ENCODE measurements at places on chromosomes 7 and 10.

DNA sequence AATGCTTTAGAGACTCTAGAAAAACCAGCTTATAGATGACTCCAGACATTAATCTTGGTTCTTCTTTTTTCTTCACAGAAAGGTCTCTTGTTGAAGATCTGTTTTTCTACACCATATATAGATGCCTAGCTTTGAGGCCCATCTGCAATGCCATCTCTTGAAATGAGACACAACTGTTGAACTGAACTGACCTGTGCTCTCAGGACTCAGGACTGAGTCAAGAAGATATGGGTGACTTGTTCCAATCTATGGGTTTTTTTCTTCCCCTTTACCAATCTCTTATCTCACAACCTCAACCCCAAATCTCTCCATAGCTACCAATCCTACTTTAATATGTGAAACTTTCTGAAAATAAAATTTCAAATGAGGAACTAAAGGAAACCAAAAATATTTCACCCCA is 194.7 kb downstream of the SNX13 start:
- DNase-seq, result no peak

- no peak for DNase-seq
Measured at GRCh38 chr10:7707858-7708622, 4.9 kb downstream of the ITIH2 start.

DNA sequence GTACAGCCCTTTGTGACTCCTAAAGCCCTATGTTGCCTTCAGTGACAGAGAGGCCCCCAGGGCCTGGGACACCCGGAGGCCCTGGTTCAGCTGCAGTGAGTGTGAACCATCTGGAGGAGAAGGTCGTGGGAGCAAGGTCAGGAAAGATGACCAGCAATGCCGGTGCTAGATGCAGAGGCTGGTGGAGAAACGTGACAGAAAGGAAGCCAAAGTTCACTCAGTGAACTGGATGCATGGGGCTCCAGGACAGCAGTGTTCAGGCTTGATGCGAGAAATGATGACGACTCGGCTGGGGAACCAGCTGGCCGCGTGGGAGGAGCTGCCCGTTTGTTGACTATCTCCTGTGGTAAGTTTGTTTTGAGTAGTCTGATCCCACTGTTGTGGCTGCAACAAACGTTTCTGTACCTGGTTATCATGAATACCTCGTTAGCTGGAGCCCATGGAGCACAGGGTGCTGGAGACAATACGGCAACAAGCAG is 54.1 kb upstream of the MKRN1 start:
- no peak for DNase-seq

- DNase-seq, result no peak
Measured at GRCh38 chr10:112991888-112992491, 41.9 kb downstream of the TCF7L2 start.

DNA sequence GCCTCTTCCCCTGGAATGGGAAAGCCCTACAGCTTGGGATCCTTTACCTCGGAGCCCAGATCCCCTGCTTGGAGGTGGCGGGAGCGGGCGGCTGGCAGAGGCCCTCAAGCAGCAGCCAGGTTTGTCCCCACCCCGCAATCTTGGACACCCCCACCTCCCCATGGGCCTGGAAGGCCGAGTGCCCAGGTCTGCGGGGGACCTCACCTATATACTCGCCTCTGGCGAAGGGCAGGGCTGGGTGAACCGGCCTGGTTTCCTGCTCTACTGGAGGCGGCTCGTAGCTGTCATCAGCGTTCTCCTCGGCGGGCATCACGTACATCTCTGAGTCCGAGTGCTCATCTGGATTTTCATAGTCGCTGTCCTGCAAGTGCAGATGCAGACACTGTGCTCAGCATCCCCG is 44.2 kb downstream of the BLNK start:
- no peak for DNase-seq

- no peak for DNase-seq
Measured at GRCh38 chr7:11787534-11787933, 44.5 kb downstream of the THSD7A start.

DNA sequence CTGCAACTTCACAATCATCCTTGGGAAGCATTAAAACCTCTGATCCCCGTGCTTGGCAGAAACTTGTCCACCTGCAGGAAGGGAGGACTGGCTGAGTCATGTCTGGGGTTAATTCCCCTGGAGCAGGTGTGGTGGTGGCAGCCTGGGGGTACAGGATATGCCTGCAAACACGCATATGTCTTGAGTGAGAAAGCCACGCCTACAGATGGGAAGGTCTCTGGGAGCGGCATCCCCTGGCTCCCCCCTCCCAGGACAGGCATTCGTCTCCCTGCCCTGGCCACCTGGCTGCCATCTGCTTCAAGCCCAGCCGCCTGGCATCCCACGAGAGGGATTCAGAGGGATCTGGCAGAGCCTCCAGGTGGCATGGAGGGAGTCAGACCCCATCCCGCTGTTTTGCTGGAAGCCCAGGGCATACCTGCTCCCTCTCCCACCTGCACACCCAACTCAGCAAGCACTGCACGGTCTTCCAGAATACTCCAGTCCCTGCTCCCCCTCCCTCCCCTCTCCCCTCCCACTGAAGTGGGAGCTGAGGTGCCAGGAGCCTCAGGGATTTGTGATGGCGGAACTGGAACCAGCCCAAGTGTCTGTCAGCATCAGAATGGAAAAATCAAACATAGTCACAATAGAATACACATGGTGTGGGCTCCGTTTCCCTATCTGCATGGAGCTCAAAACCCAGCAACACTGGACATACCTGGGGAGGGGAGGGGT is 61.0 kb downstream of the CAMK2B start:
- no peak for DNase-seq

DNA sequence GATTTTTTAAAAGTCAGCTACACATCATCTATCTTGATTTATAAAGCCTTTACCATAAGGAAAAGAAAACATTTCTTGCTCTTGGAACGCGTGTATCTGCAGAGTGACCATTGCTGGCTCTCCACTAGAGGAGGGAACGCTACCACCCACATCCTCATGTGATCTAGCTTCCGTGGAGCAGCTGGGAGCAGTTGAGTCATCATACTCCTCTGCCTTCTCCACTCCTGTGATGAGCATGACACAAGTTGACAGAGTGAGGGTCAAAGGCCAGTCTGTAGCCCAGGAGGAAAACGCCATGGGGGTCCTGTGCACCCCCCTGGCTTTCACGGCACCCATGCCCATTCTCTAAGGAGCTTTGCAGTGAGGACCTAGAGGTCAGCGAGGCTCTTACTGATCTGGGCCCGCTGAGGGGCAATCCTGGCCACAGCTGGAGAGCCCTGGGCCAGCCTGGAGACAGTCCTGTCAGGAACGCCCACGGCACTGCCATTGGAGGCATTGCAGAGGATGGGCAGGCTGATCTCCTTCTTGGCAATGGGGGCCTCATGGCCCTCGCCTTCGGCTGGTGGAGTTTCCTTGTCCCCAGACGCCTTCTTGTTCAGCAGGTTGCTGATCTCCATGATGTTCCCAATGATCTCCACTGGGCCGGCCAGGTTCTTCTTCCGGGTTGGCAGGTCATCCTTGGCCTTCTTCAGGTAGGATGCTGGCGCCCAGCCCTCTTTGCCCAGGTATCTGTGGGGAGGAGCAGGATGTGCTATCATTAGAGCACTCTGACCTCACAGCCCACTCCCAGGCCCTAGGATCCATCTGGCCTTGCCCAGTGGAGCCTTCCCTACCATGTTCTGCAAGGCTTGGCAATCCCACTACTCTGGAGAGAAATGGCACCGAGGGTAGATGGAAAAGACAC is 119.2 kb downstream of the NEURL1 start:
- no peak for DNase-seq

DNA sequence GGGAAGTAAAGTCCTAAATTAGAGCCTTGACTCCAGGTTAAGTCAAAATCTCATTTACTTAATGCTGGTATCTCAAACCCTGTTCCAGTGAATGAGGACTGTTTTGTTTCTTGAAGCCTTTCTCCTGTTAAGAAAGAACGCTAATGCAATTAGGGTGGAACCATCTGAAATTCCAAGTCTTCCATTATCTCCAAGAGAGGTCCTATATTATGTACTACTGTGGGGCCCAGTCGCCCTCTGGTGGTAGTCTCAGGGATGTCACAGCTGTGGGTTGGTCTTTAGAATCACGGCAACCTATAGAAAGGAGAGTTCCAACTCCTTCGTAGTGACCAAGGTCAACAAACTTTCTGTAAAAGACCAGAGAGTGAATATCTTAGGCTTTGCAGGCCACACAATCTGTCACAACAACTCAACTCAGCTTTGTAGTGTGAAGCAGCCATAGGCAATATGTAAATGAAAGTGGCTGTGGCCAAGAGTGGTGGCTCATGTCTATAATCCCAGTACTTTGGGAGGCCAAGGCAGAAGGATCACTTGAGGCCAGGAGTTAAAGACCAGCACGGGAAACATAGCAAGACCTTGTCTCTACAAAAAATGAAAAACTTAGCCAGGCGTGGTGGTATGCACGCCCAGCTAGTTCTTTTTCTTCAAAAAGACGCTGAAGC is 9.3 kb downstream of the RPP38 start:
- no peak for DNase-seq

DNA sequence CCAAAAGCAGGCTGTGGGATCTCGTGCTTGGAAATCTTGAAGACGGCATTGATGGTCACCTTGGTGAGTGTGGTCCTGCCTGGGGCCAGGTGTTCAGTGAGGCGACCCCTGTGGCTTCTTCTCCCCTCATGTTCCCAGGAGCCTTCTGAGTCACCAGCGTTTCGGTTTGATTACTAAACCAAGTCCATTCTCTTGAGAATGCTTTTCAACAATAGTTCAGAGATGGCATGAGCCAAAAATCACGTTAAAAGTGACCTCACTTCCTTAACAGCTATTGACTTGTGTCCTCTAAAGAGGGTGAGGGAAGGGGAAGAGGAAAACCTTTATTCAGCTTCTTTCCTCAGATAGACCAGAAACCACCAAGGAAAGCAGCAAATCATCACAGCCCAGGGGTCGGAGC is 315.2 kb downstream of the GATA3 start:
- DNase-seq, result no peak

Data from NK-92 treated with Interleukin-12 subunit alpha and Interleukin-12 subunit beta, amount 100 ng/mL, for 24 hours (cell line).